ENCODE measurements at places on chromosomes 3 and 15.

GRCh38 chr3:66047311-66048050, 8.8 kb upstream of the MAGI1 start:
- no peak for DNase-seq

DNA sequence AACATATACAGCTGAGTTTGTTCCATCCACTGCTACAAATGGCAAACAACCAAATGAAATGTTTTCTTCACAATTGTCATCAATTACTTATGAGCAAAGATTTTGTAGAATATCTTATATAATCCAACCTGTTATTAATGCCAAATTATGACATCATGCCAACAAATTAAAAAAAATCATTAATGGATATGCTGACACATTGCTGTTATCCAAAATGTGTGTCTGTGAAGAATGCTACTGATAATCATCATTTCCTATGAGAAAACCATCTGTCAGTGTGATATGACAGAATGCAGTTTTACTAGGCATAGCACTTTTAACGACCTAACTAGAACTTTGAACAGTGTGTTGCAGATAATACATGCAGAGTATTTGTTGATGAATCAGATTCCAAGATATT, 556.5 kb upstream of the KCNMB2 start:
- DNase-seq: no peak

- DNase-seq: no peak
Observed at GRCh38 chr3:188303286-188303799, 149.4 kb downstream of the LPP start.

DNA sequence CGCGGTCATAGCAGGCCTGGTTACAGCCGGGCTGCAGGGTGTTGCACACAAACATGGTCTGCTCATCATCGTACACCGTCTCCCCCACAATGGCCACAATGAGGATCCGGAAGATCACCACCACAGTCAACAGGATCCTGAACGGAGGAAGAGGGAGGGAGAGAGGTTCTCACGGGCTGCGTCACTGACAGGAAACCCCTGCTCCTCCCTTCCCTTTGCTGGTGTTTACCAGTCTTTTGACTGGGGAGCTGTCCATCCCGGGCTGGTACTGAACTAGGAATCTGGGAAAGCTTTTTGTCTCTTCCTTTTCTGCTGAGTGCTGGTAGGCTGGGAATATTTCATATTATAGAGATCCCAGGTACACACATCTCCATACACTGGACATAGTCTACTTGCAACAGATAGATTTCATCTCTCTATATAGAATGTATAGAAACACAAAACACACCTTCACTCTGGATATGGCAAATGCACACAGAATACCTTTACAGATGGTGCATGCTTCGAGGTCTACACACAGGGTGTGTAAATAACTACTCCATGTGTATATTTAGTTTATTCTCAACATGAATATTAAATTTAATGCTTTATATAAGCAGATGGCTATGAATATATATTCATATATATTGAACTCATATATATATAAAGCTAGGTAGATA, 1.4 kb downstream of the GJD2 start:
- DNase-seq: no peak

GRCh38 chr15:78999636-79000035, 54.8 kb upstream of the CTSH start:
- no peak for DNase-seq

GRCh38 chr15:66944121-66944520, 121.3 kb upstream of the SMAD3 start:
- DNase-seq: no peak

GRCh38 chr3:189309400-189309975, 137.7 kb downstream of the TPRG1 start:
- DNase-seq: no peak

DNA sequence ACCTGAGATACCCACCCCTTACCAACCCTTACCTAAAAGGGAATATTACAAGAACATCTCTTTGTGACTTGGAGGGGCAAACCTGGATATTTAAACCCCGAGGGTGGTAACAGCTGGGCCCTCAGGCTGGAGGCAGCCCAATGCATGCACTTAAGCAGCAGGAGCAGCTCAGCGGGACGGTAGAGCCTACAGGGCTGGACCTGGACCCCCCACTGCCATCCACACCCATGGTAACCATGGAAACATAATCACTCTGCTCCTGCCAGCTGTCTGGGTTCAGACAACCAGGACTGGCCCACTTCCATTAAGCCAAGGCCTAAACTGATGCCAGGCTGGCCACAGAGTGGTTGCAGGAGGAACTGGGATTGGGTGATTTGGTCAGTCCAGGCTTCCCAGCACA, 52.8 kb downstream of the ETFA start:
- no peak for DNase-seq

- DNase-seq: peak; percentile 49
Observed at GRCh38 chr3:113287803-113288648, 76.7 kb downstream of the BOC start.

- no peak for DNase-seq
Observed at GRCh38 chr3:177421481-177421785, 224.2 kb upstream of the TBL1XR1 start.
